ENCODE measurements at places on chromosomes 4 and X.

- DNase-seq = no peak
Observed at GRCh38 chr4:76523593-76523992, 88.6 kb downstream of the SHROOM3 start.

DNA sequence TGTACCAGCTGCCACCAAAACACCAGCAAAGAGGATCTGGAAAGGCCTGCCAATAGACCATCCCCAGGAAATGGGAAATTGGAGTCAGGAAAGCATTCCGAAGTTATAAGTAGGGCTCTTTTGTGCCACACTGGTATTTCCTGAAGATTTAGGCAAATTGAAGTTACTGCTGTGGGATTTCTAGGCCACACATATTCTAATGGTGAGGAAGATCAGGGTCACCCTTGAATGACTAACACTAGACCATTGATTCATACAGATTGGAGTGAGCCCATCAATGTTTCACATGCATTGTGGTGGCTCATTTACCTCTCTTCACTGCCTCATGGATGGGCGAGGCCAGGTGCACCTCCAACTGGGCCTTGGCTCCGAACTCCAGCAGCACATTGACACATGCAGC, 22.6 kb downstream of the ASB11 start:
- no peak for DNase-seq

GRCh38 chr4:145530662-145531061, 49.0 kb downstream of the SMAD1 start:
- DNase-seq = no peak

- DNase-seq = no peak
Observed at GRCh38 chr4:5919571-5919970, 26.7 kb upstream of the CRMP1 start.

- no peak for DNase-seq
Observed at GRCh38 chr4:145786261-145786660, 106.3 kb downstream of the C4orf51 start.

DNA sequence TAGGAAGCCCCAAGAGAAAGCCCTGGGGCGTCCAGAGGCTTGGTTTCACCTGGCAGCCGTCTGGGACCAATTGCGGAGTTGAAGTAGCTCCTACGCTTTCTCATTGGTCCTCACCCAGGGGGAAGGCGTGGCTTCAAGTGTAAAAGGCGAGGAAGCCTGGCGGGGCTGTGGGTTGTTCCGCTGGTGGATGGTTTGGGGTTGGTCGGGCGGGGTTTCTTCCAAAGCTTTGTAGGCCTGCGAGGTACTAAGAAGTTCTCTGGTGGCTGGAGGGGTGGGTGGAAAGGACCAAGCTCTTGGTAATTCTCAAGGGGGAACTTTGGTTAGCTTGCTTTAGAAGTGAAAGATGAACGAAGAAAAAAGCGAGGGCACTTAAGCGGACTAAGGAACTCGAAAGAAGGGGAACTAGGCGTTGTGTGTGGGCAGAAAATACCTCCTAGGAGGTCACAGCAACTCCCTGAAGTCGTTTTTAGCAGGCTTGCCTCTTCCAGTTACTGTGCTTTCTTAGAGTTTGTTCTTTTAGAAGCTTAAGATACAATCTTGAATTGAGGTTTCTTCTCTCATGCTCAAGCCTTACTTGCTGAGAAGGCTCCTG, 36.6 kb downstream of the CCNG2 start:
- no peak for DNase-seq

- DNase-seq = no peak
Observed at GRCh38 chr4:76718021-76718420, 179.9 kb downstream of the SOWAHB start.

DNA sequence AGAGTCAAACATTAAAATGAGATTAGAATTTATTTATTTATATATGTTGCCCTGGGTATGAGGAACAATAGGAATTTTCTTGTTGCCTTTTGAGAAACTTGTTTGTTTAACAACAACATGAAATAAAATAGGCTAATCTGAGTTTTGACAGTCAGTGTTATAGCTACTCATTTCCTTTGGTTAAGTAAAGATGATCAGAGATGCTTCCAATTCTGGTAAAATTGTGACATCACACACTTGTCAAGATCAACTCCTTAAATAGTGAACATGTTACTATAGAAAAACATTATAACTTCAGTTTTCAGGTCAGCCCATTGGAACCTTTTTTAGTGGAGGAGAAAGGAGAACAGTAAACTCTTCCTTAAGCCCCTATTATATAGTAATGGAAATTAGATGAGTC, 136.1 kb downstream of the STIM2 start:
- DNase-seq = no peak

DNA sequence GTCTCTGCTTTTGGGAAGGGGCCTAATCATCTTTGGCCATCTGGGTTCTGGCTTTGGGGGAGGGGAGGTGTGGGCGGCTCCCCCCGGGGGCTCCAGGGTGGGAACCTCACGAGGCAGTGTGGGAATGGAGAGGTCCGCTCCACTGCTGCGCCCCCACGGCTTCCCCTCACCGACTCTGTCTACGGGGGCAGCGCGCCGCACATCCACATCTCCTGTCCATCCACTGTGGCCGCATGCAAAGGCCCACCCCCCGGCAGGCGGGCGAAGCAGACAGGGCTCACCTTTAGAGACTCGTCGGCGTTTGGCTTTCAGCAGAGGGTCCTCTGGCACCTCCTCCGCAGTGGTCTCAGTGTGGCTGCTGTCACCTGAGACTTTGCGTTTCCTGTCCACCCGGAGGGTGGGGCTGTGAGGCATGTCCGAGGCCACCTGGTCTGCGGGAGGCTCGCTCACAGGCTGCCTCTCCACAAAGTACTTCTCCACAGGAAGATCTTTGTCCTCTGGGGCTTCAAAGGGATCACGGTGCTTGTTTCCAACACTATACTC, 33.6 kb downstream of the BCOR start:
- no peak for DNase-seq

DNA sequence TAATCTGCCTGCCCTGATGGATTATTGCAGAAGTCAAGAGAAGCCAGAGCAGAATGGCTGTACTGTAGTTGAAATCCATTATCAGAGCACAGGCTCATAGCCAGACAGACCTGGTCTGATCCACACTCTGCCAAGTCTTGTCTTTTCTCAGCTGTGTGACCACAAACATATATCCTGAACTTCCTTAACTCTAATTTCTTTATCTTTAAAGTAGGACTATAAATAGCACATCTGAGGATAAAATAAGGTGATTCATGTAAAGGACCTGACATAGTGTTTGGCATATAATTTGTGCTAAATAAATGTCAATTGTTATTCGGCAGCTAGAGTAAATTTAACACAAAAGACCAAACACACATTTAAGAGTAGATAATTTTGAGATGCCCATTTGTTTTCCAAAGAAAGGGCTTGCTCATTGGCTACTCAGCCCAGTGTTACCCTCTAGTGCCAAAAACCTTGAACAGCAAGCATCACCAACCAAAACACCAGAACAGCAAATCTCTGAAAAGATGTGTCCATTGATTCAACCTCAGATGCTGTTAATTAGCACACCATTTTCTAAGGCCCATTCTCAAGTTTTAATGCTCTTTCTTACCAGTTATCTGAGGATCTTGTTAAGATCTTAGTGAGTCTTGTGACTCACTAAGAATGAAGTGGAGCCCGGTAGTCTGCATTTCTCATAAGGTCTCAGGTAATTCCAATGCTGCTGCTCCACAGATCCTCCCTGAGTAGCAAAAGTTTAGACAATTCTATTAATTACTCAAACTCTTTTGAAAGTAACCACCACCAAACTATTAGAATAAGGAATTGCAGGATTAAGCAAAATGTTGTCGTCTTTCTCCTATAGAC, 108.8 kb downstream of the HHIP start:
- DNase-seq = peak; percentile 33

DNA sequence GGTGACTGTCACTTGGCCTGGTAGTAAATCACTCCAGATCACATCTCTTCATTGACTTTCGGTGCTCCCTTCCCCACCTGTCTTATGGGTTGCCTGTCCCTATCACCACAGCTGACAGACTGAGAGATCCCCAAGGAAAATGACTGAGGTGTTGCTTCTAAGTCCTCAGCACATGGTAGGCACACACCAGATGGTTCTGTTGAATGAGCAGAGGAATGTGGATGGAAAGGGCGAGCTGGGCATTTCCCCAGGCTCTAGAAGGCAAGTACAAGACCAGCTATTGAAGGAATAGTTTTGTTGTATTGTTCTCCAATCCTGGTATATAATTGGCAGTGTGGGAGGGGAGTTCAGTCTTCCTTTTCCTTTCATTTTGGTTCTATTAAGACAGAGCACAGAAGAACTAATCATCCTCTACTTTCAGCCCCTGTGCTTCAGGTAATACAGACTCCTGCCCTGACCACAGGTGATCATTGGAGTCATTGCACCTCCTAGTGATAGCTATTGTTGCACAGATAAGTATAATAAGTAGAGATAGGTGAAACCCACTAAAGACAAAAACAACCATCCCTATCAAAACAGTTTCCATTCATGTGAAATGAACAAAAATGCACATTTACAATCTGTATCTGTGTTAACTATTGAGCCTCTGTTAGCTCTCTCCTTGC, 158.6 kb downstream of the TRAM1L1 start:
- peak; percentile 6 for DNase-seq

DNA sequence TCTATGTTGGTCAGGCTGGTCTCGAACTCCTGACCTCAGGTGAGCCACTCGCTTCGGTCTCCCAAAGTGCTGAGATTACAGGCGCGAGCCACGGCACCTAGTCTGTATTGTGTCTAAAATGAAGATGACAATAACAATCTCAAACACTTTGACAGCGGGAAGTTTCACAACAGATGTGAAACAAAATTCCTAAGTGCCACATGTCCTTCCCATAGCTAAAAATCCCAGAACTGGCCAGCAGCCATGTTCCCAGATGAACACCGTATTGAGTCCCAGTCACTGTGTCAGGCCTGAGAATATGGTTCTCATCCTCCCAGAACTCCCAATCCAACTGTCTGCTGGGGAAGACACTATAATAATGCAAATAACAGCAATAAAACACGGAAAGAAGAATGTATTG, 16.4 kb upstream of the KLHL8 start:
- peak; percentile 16 for DNase-seq

DNA sequence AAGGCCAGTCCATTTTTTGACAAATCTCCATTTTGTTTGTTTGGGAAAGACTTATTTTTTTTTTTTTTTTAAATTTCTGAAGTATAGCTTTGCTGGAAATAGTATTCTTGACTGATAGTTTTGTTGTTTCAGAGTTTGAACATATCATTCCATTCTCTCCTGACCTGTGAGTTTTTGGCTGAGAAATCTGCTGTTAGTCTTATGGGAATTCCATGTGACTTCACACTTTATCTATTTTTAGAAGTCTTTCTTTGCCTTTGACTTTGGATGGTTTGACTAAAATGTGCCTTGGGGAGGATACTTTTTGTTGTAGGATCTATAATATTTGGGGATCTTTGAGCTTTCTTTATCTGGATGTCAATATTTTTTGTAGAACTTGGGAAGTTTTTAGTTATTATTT, 10.7 kb upstream of the ADAM29 start:
- no peak for DNase-seq

- no peak for DNase-seq
Observed at GRCh38 chrX:11386001-11386523, 92.8 kb downstream of the AMELX start.

DNA sequence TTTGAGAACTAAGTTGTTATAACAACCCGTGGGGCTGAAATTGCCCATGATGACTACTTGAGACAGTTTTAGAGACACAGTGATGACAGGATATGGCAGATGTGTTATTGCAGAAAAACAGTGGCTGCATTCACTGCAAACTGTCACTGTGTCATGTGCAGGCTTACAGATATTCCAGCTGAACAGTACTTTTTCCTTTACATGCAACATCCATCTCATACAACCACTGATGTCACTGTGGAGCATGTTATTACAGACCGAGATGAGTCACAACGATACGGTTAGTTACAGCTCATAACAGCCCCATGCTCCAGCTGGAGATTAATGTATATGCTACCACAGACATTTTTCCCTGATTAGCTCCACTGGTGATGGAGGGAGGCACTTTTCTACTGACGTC, 207.4 kb downstream of the TMA16 start:
- peak; percentile 77 for DNase-seq

DNA sequence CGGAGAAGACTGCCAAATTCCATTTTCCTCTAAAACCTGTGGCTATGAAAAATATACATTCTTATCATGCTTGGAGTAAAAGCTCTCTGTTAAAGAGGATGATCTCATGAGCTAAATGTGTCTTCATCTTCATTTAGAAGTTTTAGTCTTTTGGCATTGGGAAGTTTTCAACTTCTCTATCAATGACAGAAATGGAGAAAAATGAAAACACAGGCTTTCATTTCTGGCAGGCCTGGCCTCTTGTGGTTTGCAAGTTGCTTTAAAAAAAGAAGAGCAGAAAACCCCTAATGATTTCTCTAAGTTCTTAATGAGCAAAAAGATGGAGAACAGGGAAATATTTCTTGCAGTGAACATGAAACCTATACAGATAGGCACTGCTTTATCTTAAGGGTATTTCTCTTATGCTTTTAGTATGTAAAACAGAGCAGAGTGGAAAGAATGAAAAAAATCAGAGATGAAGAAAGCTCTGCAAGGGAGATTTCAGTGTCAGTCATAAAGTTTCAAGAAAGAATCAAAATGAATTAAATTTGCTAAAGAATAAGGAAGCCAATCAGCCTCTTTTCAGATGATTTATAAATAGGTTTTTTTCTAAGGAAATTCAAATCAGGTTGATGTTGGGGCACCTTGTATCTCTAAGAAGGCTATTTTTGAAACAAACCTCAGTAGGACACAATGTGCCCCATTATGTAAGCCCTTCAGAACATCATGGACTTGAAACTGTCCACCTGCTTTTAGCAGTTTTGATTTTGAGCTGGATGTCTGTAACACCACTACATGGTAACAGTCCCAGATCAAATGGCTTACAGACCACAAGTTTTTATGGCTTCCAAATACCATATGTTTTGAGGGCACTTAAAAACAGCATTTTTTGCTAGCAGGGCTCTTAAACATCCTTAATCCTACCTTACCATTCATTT, 225.0 kb downstream of the GRIA3 start:
- DNase-seq = no peak

GRCh38 chrX:121093011-121093410, 45.6 kb downstream of the GLUD2 start:
- DNase-seq = no peak

DNA sequence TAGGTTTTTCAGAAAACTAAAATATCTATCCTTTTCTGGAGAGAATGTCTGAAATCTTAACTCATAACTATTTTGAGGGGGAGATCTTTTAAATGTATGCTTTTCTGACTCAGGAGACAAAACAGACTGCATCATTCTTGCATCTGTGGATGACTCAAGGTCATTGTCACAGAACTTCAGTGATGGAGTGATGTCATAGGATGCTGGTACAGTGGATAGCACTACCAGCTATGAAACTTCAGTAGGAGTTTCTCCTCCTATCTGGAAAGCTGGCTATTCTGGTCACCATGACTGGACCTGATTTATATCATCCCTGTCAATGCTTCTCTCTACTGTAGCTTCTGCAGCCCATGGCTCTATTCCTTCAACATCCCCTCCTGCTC, 50.3 kb downstream of the PARM1 start:
- no peak for DNase-seq

DNA sequence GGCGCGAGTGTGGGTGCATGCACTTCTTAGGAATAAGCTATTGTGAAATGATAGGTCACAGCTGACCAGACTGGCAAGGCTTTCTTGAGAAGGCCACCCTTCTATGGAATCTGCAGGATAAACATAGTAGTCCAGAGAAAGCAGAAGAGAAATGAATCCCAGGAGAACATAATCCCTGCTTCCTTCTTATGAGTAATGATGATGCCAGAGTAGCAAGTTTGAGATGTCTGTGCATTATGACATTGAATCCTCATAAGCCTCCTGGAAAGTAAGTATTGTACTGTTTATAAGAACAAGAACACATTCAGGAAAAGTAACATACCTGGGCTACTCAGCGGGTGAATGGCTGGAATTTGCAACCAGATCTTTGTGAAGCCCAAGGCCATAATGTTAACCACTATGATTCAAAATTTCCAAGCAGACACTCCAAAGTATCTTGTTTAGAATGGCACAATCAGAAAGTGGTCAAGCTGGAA, 272.1 kb upstream of the HS3ST1 start:
- no peak for DNase-seq
